HT1080 (cell line): ENCODE measurements at places on chromosomes 1 and 21. TPM values are rescaled to one million over a fixed set of nuclear protein-coding genes. Genes with fewer than 3 reads are reported as not detected.

DNA sequence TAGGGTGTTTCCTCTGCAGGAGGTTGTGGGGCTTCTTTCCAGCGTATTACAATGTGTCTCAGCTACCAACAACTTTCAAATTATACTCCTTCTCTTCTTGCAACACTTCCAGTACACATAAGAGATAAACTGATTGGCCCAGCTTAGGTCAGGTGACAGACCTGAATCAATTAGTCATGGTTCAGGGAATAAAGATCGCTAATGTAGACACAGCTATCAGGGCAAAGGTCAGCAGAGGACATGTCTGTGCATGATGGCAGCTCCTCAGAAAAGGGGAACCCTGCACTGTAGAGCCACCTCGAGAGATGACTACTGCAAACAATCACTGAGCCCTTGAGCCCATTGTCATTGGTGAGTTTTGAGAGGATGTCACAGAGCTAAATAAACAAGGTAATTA is 36.8 kb upstream of the PKN2 start:
- DNase-seq = peak; percentile 33

The RAB42 gene
- total RNA-seq = not detected in 2 replicates

DNA sequence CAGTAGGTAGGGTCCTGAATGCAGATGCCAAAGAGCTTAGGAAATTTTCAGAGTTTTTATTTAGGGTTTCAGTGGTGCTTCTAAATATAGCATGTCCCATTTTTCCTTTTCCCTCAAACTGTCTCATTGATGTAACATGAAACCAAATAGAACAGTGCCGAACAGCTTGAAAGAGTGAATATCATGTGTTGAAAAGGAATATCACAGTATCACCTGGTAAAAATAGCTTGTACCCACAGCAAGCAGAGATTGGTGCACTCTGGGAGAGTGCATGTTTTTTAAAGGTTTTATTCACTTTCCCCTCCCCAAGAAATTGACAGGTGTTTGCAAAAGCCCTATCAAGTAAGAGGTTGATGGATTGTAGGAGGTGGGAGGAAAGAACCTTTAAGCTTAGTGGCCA is 41.9 kb upstream of the ELAVL4 start:
- DNase-seq = no peak

GRCh38 chr1:172990598-172991215 is 60.0 kb downstream of the TNFSF18 start:
- DNase-seq = peak; percentile 39

The PCBP3 gene
- not detected in 2 replicates for total RNA-seq

- peak; percentile 87 for DNase-seq
Measured at GRCh38 chr1:219173758-219174459, at the start of gene LYPLAL1. Gene LYPLAL1, plus strand, starts transcription at chr1:219173878. Its CDS starts 13 bp downstream, at chr1:219173891.

DNA sequence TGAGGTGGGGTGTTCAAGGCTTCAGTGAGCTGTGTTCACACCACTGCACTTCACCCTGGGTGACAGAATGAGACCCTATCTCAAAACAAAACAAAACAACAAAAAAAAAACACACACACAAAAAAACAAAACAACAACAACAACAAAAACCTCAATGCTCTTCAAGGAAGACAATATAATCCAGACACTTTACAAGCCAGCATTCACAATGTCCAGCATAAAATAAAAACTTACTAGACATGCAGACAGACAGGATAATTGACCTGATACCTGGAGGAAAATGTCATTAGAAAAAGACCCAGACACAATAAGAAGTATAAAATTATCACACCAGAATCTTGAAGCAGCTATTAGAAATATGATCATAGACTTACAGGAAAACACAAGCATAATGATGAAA is 39.0 kb upstream of the BACE2 start:
- no peak for DNase-seq

The SNX27 gene
- 15.2 and 21.1 TPM in 2 replicates for total RNA-seq

The DCDC2B gene
- not detected in 2 replicates for total RNA-seq

The PARS2 gene
- total RNA-seq = 7.6 and 8.6 TPM in 2 replicates

The TAL1 gene
- 0.03 and 0.10 TPM in 2 replicates for total RNA-seq

- no peak for DNase-seq
Measured at GRCh38 chr1:212873518-212873917, 15.4 kb downstream of the FLVCR1 start.

The KRTAP13-2 gene
- total RNA-seq = not detected in 2 replicates

The CFAP74 gene
- total RNA-seq = not detected in 2 replicates

GRCh38 chr1:166122873-166123466 is 43.8 kb downstream of the FAM78B start:
- no peak for DNase-seq

- no peak for DNase-seq
Measured at GRCh38 chr1:59364037-59364436, 67.1 kb downstream of the FGGY start.

DNA sequence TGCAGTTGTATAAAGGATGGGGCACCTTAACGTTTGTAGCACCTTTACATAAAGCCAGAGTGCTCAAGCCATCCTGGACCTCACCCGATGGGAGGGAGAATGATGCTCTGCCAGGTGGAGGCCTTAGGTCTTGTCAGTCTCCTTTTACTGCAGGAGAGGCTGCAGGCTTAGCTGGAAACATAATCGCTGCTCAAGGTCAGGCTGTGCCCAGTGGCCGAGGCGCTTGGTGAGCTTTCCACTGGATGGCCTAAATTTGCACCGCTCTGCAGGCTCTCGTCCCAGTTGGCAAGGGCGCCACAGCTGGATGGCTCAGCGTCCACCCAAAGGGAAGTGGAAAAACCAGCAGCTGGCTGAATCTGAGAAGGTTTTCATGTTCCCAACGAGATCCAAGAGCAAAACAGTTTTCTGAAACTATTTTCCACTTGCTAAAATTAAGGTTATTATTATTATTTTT is 438.9 kb downstream of the CAMTA1 start:
- DNase-seq = no peak

DNA sequence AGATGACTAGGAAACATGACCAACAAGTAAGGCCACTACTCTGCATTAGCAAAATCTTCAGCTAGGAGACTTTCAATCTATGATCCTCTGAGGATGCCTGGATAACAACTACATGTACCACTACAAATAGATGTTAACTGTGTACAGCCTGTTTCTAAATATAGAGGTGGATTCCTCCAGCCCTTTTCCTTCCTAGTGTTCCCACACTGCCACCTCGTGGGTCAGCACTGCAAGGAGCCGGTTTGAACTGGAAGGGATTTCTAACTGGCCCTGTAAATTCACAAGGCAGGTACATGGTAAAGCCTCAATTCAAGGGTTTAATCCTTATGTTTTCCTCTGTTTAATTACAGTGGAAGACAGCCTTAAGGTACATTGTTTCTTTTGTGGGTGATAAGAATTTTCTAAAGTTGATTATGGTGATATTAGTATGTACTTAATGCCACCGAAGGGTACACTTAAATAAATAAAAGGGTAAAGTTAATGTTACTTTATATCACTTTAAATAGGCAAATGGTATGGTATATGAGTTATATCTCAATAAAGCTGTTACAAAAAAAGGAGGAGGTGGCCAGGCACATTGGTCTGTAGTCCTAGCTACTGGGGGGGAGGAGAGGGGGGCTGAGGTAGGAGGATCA is 14.4 kb downstream of the SMYD3 start:
- DNase-seq = peak; percentile 64

The FCGR1A gene
- total RNA-seq = not detected in 2 replicates

- DNase-seq = no peak
Measured at GRCh38 chr1:173280899-173281660, 73.9 kb upstream of the TNFSF4 start.

The GCSAML gene
- total RNA-seq = not detected in 2 replicates

The ERG gene
- not detected in 2 replicates for total RNA-seq

The PTPRC gene
- total RNA-seq = 0.16 and 0.23 TPM in 2 replicates

DNA sequence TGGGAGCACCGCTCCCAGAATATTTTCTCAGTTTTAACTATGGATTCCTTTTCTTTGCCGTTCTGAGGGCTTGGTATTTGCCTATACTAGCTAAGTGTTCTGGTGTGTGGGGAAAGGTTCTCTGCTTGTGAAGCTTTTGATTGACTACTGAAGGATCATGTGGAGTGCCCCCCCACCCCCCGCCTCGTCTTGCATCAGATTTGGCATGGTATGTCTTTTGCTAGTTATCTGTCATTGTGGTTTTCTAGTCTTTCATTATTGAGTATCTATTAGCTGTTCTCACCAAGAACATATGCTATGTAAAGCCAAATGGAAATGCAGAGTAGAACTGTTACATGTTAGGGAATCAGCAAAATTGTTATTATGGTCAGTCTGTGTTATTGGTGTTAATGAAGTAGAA is 58.3 kb downstream of the MACF1 start:
- DNase-seq = no peak

The CRYBG2 gene
- total RNA-seq = 0.03 and 0.27 TPM in 2 replicates

DNA sequence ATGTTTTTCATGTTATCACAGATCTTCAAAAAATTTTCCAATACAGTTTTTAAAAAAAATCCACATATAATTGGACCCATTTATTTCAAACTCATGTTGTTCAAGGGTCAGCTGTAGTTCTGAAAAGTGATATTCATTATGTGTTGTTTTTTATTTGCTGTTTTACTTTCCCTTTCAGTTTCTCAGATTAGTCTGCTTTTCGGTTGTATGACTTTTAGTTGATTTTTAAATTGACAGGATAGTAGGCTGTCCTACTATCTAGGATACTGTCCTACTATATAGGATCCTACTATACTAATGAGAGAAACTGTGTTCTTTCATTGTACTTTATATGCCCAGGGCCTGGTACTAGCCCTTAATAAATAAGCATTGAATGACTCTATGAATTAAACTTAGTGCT is 33.6 kb upstream of the GPR52 start:
- DNase-seq = peak; percentile 7

DNA sequence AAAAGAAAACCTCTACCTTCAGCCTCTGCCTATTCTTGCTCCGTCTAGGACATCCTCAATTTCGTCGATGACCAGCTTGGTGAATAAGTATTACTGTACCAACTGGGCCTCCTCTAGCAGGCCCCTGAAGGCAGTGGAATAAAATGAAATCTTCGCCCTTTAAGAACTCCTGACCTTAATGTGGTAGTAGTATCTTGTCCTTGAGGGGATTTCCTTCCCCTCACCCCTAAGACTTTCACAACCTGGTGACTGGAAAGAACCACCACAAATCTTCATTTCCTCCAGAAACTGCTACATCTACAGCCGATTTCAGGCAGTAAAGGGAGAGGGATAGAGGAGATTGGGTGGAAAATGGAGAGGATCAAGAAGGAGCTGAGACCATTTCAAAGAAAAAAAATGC is 1.6 kb upstream of the HAX1 start:
- DNase-seq = no peak

GRCh38 chr1:77395051-77395450 is 113.2 kb downstream of the AK5 start:
- DNase-seq = no peak

The MROH9 gene
- total RNA-seq = not detected in 2 replicates

DNA sequence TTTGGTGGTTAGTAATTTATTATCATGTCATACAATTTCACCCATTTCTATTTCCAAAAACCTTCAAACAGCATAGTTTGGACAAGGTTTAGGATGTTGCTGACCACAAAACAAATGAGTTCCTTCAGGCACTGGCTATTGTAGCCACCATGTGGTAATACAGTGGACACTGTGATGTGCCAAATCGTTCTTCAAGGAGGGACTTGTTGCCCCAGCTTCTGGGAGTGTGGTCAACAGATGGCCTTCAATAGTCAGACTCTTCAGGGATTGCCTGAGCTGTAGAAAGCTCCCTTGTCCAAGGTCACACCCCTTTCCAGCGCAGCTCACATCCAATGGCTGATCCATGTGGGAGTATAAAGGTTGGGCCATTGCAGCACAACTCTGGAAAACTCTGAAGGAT is 2.6 kb downstream of the PDE4B start:
- no peak for DNase-seq

GRCh38 chr1:78038491-78038939 is 7.3 kb upstream of the GIPC2 start:
- no peak for DNase-seq

GRCh38 chr21:46065215-46065913 is 32.5 kb upstream of the COL6A2 start:
- no peak for DNase-seq

The DMBX1 gene
- not detected in 2 replicates for total RNA-seq

DNA sequence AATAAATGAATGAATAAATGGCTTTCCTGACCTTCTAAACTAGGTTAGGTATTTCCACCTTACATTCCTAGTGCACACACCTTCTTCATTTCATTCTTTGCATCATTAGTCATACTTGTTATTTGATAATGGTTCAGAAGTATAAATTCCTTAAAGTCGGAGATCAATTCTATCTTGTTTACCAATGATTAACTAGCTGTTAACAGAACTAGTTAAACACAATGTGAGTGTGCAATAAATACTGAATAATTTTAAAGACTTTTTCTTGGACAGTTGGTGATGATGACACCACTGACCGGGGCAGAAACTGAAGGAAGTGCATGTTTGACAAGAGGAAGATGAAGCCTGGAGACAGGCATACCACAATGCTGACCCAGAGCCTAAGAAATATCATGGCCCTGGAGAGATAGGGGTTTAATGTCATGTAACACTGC is 207.1 kb upstream of the DEPDC1 start:
- DNase-seq = no peak

DNA sequence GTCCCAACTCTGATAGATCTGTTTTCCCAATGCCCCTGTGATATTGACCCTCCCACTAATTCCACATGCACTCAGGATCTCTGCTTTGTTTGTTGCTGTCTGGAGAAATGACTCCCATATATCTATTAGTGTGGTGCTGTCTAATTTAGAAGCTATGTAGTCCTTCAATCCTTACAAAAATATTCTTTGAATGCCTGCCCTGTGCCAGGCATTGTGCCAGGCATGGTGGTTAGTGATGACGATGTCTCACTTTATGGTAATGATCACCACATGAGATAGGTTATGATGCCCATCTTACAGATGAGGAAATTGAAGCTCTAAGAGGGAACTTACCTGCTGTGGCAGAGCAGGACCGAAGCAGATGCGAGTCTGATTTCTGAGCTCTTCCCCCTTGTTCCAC is 12.9 kb downstream of the MYOG start:
- peak; percentile 9 for DNase-seq

GRCh38 chr1:207007352-207008033 is 25.1 kb downstream of the C1orf116 start:
- peak; percentile 98 for DNase-seq

- DNase-seq = no peak
Measured at GRCh38 chr1:244836584-244836983, 1.1 kb downstream of the COX20 start.

The TESK2 gene
- 0.71 and 0.73 TPM in 2 replicates for total RNA-seq
